ENCODE measurements at places on chromosomes 6 and 20.
A peak's percentile ranks its signal among the peaks of the same experiment; 100 is the strongest.

DNA sequence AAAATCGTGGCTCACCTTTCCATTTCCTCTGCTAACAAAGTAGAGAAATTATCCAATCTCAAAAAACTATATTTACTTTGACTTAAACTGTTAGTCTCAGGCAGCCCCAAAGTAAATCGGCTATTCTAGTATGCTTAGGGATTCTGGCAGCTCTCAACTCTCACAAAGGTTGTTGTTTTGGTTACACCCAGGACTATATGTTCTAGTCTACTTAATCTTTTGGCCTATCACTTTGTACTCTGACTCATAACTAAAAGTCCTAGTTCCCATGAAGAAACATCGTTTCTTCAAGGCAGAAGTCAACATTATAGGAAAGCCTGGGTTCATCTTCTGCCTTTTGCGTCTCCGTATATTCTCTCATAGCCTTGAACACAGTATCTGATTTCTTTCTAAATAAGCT, 42.3 kb downstream of the MYLK4 start:
- no peak for DNase-seq

DNA sequence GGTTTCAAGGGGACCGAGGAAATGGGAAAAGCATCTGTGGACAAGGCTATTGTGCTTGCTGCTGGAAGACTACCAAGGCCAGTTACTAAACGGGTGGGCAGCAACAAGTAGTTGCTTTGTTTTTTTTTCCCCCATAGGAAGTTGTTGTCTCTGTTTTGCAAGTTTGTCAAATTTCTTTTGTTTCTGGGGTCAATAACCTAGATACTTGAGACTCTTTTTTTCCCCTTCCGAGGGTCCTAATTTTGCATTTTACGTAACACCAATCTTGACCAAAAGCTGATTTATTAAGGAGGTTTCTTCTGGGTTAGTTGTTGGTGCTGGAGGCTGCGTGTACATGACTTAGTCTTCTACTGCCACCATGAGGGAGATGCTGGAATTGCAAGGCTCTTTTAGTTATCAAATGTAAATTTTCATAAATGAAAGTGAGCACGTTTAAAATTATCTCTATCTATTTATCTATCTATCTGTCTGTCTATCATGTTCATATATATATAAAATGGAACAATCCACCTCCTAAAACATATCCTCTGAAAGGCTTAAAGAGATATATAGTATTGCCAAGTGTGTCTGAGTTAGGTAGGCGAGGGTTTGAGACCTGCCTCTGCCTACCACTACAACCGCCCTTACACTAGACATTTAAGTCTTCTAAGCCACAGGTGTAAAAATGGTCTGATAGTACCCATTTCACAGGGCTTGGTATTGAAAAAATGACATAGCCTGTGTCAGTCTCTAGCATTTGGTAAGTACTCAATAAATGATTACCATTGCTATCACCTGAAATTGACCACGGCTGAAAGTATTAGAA, 60.2 kb downstream of the GCLC start:
- peak; percentile 48 for DNase-seq

DNA sequence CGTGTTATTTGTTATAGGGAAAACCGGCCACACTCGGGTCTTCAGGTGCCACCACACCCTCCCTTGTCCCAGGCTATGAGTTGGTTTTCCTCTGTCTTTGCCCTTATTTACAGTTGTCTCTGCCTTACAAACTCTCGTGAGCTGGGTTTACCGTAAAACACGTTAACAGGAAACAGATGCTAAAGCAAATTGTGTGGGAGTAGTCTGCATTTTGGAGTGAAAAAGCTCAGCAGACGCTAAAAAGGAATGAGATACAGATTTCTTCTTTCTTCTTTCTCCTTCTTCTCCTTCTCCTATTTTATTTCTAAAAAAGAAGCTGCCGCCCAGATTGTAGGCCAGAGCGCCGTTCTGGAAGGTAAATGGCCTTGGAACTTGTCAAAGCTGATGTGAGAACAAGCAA, 51.9 kb downstream of the APCDD1L start:
- DNase-seq = no peak

GRCh38 chr20:8489094-8489883, 357.2 kb downstream of the PLCB1 start:
- DNase-seq = no peak

DNA sequence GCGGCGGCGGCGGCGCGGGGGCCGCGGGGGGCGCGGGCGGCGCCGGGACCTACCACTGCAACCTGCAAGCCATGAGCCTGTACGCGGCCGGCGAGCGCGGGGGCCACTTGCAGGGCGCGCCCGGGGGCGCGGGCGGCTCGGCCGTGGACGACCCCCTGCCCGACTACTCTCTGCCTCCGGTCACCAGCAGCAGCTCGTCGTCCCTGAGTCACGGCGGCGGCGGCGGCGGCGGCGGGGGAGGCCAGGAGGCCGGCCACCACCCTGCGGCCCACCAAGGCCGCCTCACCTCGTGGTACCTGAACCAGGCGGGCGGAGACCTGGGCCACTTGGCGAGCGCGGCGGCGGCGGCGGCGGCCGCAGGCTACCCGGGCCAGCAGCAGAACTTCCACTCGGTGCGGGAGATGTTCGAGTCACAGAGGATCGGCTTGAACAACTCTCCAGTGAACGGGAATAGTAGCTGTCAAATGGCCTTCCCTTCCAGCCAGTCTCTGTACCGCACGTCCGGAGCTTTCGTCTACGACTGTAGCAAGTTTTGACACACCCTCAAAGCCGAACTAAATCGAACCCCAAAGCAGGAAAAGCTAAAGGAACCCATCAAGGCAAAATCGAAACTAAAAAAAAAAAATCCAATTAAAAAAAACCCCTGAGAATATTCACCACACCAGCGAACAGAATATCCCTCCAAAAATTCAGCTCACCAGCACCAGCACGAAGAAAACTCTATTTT, 2.0 kb downstream of the FOXC1 start:
- peak; percentile 79 for DNase-seq

GRCh38 chr6:90460051-90460450, 126.8 kb downstream of the MAP3K7 start:
- no peak for DNase-seq

- DNase-seq = no peak
Measured at GRCh38 chr6:150142097-150142669, 661 bp upstream of the PPP1R14C start.

Data from right kidney (tissue), 9 donors.